ENCODE measurements at places on chromosomes 1 and 21.
A peak's percentile ranks its signal among the peaks of the same experiment; 100 is the strongest.

GRCh38 chr1:88562991-88563390 lies 121.1 kb upstream of the PKN2 start:
- no peak for DNase-seq

DNA sequence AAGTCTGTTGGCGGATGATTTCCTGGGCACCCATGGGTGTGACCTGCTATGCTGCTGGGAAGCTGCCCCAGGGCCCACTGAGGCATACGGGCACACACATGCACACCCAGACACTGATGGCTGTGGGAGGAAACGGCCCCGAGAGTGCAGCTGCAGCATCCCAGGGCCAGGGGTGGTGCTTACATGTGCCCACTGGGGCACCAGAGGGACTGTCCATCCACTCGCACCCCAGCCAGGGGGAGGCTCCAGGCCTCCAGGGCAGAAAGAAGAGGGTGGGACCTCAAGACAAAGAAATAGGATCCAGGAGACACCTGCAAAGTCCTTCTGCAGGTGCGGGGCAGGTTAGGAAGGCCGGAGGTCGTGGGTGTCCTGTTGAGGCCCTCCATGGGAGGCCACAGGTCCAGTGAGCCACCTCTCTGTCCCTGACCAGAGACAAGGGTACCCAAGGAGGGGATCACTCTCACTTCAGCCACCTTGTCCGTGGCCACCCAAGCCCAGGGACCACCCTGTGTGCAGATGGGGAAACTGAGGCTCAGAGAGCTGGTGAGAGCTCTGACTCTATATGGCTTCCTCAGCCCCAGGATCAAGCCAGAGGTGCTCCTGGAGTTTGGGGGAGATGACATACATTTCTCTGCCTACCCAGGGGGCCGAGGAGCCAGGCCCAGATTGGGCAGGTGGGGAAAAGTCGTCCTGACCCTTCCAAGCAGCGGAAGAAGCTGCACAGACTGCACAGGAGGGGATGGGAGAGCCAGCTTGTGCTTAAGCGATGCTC lies 57.1 kb downstream of the WNT9A start:
- no peak for DNase-seq

- no peak for DNase-seq
Observed at GRCh38 chr1:56780128-56780750, 39.0 kb downstream of the FYB2 start.

- no peak for DNase-seq
Observed at GRCh38 chr21:33201956-33202355, 27.8 kb upstream of the IFNAR2 start.

DNA sequence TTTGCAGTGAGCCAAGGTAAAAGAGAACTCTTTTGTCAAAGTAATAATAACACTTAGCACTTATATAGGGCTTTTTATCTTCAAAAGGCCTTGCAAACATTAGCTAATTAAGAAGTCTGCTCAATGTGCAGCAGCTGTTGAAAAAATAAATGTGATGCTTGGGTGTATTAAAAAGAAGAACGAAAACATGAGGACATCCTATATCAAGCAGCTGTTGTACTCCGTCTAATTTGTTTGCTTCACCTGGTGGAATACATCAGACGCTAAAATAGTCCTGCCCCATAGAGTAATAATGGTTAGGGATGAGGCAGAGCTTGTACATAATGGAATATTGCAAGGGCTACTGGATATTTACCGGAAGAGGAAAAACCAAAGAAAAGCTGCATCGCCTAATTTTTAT lies 299.5 kb downstream of the ST6GALNAC3 start:
- no peak for DNase-seq

DNA sequence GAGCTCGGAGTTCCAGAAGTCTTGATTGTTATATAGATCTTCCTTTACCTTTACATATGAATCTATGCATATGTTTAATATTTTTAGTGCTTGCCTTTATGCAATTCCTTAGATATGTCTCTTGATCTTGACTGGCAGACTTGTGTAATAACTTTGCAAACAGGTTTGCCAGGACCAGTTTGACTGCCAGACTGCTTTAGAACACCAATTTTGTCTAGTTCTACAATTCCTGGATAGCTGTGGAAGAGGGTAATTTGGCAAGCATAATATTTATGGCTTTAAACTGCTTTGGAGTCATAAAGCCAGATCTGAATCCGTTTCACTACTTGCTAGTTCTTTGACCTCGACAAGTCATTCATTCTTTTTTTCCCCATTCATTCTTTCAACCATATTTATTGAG lies 250.0 kb downstream of the FAF1 start:
- DNase-seq, result no peak

DNA sequence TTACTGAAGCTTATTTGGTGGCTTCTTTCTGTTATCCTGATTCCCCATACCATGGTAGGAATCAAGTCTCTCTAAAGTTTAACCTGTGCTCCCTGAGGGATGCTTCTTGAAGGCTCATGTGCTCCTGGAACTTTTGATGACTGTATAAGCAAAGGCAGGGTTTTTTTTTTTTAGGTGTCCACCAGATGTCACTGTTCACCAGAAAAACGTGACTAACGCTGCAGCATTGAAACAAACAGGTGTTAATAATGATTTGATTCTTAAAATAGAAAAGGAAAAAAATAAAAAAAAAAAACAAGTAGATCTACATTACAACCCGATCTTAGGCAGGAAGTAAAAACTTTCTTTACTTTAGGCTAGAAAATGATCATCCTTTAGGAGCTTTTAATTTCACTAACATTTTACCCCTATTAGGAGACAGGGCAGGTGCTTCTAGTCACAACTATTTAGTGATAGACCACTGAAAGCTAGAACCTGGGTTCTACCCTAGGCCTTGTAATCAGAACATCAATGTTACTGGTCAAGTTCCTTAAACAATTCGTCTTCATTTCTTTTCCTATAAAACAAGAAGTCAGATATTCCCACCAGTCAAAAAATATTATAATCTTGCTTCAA lies 223.0 kb downstream of the PLA2G4A start:
- DNase-seq, result peak; percentile 25

- DNase-seq, result peak; percentile 70
Observed at GRCh38 chr1:151336556-151336955, 9.3 kb upstream of the PI4KB start.

Measured in suppressor macrophage (primary cell).